HEK293T (cell line): ENCODE measurements at places on chromosomes 2 and 18.

- no peak for DNase-seq
Measured at GRCh38 chr2:47145466-47145865, 9.6 kb downstream of the STPG4 start.

GRCh38 chr2:134198006-134198634, 55.8 kb upstream of the MGAT5 start:
- DNase-seq, result no peak

DNA sequence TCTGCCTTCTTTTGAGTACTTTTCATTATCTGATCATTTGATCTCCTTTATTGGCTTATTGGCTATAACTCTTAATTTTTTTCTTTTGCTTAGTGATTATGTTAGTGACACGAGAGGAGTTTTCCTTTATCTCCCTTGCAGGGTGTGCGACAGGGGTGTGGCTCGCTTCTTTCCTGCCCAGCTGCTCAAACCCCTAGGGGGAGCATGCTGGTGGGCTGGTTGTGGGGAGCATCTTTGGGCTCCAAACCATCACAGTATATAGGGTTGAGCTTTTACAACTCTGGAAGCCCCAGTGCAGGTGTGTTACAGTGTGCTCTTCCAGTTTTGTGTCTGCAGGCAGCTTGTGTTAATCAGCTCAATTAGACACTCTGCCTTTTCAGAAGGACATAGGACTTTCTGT, 357.0 kb upstream of the TMEFF2 start:
- no peak for DNase-seq

DNA sequence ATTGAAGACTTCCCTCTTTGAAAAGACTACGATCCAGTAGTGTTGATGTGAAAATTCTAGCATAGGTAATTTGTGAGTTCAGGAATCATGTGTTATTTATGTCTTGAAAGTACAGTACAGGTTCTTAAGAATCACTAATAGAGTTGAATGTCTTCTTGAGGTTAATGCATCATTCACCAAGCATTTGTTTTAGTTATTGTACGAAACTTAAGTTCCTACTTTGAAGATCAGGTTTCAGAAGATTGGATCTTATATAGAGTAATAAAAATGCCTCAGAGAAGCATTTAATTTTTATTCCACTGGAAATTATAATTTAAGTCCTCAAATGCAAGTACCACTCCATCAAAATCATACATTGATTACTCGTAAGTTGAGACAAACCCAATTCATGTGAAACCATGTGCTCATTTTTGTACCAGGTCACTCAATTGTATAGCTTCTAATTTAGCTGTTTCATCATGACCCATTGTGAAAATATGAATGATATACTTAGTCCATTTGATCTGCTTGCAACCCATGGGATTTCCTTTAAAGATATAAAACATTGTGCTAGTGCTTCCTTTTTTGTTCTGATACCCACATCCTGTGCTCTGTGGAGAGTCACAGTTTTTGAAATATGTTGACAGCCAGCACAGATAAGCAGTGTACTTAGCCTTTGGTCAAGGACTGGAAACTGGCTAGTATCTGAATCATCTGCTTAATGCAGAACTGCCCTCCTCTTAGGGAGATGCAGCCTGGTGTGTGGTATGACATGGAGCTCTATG, 22.5 kb upstream of the RAB27B start:
- DNase-seq, result no peak

DNA sequence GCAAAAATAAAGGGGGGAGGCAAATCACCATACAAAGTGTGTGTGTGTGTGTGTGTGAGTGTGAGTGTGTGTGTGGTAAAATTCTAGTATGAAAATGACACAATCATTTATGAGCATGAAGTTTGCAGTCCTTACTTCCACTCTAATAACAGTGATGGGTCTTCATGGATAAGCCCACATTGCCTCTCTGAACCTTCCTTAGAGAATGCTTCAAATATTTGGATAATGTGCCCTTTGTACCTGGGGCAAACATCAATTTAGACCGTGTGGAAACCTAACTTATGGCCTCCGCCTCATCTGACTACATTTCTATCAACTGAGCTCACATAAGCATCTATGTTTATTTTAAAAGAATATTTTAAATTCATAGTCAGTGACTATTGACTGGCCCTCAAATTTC, 3.7 kb downstream of the SCN9A start:
- no peak for DNase-seq

DNA sequence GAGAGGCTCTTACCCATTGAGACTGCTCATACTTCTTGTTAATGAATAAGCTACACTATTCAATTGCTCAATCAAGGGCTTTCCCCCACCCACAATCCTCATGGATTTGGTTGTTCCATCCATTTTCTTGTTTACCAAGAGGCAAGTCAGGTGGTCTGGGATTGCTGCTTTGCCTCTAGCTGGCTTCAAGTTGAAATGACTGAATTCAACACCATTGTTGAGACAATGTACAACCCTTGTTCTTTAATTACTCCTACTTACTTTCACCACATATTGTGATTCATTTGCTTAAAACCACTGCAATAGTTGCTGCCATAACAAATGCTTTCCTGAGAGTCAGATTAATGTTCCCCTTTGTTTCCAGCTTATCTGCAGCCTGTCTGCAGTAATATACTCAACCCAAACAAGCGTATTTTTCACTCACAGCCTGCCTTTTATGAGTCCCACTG, 532.2 kb downstream of the RIT2 start:
- DNase-seq, result no peak

- no peak for DNase-seq
Measured at GRCh38 chr18:52468496-52468895, 128.5 kb downstream of the DCC start.

GRCh38 chr2:178298785-178299212, 104.5 kb downstream of the OSBPL6 start:
- no peak for DNase-seq

DNA sequence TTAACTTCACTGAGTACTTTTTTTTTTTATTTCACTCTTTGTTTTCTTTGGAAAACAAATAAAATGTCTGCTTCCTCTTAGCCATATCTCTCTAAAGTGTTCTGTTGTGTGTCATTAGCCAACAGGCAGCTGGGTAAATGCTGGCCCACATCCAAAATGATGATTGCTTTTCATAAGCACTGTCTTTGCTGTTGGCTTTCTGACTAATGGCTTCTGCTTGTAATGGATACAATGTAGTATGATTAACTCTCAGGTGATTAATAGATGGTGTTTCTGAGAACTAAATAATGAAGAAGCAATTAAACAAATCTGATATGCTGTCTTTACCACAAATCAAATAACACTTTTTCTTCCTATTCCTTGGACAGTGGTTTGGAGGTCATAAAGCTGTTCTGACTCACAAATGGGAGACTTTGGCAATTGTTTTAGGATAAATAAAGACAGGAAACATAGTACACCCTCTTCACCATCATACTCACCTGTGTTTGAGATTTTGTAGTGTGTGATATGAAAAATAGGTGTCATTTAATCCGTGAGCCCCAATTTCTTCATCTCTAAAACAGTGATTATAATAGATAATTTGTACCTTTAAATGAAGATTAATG, 888.4 kb downstream of the TSN start:
- no peak for DNase-seq

- no peak for DNase-seq
Measured at GRCh38 chr2:116820986-116821385, 993.5 kb upstream of the DDX18 start.

DNA sequence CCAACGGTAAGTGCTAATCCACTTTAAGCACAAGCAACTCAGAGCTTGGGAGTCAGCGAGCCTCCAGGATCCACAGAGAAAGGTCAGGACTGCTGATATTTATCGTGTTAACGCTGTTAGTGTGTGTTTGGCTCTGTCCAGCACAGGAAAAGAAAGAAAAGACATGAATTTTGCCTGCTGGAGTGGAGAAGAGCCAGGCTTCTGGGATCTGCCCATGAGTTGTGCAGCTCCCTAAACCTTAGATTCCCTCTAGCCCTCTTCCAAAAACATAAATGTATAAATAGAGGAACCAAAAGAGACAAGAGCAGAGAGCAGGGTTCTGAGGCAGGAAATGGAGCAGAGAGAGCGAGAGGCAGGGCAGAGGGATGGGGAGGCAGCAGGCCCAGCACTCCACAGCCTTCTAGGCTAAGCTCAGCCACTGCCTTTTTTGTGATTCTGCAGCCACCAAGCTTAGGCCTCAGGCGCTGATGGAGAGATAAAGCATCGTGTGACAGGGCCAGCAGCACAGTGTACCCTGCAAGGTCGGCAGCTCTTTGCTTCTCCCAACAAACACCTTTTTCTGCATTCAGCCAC, 14.5 kb upstream of the MAT2A start:
- peak; percentile 48 for DNase-seq

DNA sequence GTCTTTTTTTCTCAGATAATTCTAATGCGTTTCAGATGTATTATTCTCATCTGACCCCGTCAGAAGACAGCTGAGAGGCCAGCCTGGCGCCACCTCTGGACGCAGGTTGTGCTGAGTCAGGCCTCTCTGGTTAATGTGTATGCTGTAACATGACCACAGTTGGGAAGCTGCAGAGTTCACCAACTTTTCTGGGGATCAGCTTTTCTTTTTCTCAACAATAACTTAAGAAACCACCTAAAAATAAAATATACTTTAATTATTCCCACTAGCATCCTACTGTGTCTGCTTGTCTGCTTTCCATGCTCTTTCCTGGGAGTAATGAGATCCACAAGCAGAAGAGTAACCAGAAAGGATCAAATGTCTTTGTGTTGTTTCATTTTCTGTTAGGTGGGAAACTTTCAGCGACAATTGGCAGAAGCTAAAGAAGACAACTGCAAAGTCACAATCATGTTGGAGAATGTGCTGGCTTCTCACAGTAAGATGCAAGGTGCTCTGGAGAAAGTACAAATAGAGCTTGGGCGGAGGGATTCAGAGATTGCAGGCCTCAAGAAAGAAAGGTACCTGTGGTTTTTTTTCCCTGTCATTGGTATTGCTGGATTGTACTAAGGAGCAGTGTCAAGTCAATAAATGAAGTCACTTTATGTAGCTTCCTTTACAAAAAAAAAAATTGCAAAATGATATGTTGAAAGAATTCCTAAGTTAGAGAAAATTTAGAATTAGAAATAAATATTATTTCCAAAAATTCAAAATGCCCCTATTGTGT, 79.8 kb downstream of the CCDC150 start:
- DNase-seq, result peak; percentile 58
